ENCODE measurements at places on chromosomes 2 and 18.
A peak's percentile ranks its signal among the peaks of the same experiment; 100 is the strongest.

DNA sequence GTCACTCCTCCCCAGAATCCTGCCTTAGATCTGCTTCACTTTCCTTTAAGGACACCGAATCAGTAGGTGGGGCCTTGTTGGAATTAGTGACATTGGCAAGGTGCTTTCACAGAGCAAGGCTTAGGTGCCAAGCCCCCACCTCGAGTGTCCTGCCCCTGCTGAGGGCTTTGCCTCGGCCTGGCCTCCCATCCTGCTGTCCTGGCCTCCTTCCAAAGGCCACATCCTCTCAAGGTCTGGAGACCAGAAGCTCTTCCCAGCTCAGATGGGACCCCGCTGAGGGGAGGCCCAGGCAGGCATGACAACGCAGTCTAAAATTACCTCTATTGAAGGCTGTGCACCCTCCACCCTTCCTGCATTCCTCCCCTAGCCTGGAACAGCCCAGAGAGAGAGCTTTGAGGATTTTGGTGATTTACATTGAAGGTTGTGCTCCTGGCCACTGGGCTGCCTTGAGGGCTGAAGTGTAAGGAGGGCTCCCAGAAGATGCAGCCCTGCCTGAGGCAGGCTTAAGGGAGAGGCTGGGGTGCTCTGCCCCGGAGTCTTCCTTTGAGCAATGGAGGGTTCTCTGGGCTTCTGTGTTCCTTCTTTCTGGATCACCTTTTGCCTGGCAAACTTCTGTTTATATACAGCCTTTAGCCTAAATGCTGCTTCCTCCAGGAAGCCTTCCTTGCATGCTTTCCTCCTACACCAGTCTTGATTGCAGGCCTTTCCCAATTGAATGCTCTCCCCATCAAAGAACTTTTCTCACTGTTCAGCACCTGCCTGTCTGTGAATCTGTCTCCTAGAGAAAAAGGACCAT, 154.4 kb downstream of the DDX1 start:
- no peak for DNase-seq

DNA sequence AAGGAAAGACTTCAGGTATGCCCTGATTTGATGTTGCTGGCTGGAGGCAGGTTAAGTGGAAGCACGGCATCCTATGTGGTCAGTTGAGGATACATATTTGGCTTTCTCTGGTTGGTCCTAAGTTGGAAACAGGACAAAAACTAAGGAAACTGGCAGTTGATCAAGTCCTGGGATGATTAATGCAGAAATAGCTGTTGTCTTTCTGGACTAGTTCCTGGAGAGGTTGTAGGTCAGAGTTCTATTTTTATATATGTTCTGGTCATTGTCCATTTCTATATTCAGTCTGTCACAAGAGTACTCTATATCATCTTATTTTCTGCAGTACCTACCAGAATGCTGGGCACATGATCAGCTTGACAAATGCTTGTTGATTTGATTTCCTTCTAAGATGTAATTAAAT, 4.0 kb upstream of the SLC35F5 start:
- no peak for DNase-seq

DNA sequence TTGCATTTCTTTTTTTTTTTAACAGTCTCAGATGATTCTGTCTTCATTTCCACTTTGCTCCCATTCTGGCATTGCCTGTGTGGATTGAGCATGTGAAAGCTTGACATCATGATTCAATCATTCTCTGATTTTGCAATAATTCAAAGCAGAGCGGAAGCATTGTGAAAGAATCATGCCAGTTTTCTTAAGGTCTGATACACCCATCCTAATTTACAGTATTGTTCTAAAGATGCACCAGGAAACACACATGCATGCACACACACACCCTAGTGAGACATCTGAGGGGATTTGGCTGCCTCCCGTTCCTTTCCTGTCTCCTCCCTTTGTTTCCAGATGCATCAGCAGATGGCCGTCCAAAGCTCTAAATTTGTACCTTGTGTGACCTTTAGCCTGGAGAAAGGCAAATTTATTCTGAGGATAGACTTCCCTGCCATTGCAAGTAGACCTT, 97.3 kb downstream of the FMNL2 start:
- no peak for DNase-seq

DNA sequence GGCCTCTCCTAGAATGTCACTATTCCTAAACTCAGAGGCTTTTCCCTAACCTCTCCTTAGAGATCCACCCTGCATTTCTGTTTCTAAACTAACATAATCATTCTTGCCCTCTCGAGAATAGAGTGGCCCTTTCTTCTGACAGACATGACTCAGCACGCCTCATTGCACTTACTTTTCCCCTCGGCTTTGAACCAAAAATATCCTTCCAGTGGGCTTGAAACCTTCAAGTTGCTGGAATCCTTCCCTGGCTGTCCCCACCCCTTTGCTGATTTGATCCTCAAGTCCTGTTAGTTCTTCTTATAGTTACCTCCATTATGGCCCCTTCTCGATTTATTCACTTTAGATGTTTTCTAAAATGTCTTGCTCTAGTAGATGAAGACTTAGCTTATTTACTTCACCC, 158.0 kb downstream of the LTBP1 start:
- no peak for DNase-seq

DNA sequence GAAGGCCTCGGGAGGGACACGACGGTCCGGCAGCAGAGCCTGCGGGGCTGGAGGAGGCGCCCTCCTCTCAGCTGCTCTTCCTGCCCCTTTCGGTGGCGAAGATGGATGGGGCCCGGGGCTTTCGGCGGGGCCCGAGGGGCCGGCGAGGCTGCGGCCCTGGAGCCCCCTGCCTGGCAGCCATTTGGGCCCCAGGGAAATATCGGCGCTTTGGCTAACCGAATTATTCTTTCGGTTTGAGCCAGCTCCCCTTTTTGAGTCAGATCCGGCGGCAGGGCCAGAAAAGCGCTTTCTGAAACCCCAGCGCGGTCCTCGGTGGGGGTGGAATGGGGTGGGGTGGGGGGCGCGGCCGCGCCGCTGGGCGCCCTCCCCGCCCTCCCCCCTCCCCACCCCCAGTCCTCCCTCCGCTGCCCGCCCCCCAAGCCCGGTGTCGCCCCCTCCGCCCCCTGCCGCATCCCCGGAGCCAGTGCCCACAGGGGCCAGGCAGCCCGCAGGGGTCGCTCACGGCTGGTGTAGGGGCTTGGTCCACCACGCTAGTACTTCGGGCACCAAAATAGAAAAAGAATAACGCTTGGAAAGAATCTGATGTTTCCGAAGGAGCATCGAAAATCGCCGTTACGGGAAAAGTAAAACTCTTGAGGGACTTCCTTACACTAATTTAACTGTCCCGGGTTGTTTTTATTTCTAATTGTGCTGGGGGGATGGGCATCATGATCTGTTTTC, 9.1 kb upstream of the ARID5A start:
- peak; percentile 60 for DNase-seq

DNA sequence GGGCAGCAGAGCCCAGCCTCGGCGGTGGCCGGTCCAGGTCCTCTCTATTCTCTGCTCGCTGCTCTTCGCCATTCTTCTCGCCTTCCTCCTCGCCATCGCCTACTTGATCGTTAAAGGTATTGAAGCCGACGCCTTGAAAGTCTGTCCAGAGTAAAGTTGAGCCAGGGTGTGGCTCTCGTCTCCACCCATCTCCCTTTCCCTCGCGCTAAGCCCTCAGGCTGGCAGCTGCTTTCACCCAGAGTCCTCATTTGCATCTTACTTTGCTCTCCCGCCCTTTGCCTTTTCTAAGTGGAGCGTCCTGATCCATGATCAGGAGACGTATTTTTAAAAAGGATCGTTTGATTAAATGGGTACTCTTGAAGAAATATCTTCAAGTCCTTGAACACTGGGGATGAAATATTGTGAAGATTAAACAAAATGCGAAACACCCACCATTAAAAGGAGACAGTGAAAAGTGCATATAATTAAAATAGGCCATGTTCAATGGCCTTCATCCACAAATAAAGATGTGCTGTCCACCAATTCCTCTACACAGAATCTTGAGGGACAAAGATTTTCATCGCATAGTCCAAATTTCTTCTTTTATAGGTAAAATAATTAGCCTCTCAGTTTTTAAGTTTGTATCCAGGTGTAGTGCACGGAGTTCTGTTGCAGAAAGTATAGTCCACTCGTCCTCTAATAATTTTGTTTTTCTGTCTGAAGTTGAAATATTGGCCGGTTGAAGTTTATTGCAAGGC, 657 bp downstream of the ARL6IP6 start:
- DNase-seq = no peak

DNA sequence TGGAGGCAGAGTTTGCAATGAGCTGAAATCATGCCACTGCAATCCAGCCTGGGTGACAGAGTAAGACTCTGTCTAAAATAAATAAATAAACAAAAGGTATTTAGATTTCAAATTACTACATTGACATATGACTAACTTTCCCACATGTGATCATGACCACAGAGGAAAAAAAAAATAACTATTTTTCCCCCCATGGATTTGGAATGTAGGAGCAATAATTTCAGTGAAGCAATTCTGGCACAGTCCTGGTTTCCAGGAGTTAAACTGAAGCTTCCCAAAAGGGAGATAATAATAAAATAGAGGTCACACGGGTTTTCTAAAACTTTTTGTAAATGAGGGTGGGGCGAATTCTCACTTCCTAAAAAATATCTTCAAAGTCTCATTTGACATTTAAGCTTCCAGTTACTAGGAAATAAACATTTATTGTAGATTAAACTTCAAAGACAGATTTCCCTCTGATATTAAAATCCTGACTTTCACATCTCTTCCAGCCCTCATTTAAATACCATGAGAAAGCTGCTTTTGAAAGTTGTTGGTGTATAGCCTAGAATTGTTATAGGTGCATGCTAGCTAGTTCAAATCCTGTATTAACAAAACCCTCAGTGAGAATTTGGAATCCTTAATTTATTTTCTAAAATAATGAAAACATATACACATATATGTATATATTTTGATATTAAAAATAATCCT, 20.7 kb downstream of the SLC19A3 start:
- DNase-seq = no peak

- no peak for DNase-seq
Observed at GRCh38 chr2:239116456-239117246, 268.8 kb downstream of the TWIST2 start.

DNA sequence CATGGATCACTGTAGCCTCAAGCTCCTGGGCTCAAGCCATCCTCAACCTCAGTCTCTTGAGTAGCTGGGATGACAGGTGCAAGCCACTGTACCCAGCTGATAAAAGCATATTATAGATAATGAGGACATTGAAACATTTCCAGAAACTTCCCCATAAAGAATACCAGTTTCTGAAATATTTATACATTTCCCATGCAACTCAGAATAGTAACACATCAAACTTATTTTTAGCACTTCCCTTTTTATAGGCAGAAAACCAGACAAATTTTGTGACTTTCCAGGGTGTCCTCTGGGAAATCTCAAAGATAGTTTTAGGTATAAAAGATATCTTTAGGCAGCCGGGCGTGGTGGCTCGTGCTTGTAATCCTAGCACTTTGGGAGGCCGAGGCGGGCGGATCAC, 25.1 kb upstream of the DPYSL5 start:
- no peak for DNase-seq

DNA sequence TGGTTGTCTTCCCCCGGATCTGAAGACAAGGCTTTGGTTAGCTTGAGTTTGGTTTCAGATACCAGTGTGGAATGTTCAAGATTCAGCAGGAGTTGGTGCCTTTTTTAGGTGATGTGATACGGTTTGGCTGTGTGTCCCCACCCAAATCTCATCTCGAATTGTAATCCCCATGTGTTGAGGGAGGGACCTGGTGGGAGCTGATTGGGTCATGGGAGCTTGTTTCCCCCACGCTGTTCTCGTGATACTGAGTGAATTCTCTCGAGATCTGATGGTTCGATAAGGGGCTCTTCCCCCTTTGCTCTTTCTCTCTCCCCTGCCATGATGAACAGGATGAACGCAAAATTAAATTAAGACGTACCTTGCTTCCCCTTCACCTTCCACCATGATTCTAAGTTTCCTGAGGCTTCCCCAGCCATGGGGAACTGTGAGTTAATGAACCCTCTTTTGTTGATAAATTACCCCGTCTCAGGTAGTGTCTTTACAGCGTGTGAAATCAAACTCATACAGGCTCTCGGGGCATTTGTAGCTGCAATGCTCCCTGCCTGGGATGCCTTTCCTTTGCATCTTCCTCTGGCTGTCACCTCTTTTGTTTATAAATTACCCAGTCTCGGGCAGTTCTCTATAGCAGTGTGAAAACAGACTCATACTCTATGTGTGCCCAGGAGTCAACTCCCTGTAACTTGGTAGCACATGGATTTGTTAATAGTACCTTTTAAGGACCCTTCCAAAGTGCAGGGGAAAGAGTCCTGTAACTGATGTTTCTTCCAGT, 21.3 kb downstream of the PDCD1 start:
- no peak for DNase-seq

DNA sequence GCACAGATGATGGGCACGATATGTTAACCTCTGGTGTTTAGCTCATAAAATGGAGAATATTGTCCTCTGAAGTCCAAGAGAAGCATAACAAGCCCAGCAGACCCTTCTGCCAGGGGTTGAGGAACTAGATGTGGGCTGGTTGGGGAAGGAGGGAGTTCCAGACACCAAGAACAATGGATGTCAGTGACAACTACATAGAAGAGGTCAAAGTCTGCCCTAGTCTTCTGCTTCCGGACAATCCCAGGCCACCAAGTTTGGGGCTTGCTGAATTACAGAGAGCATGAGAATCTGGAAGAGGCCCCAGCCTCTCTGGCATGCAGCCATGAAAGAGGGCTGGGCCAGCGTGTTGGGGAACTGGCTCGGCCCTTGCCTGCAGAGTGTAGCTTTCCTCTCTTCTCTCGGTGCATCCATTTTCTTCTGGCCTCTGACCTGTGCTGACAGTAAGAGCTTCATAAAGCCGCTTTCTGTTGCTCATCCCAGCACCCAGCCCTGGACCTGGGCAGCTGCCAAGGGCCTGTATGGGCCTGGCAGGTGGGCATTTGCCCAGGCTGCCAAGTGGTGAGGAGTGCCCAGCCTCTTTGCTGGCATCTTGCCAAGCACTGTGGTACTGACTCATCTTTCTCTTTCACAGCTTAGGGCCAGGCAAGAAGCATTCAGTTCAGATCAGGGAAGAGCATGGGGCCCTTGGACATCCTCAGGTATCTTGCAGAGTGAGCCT, 14.6 kb upstream of the LAPTM4A start:
- DNase-seq = no peak

- DNase-seq = no peak
Observed at GRCh38 chr2:235514627-235515363, 21.0 kb downstream of the AGAP1 start.

DNA sequence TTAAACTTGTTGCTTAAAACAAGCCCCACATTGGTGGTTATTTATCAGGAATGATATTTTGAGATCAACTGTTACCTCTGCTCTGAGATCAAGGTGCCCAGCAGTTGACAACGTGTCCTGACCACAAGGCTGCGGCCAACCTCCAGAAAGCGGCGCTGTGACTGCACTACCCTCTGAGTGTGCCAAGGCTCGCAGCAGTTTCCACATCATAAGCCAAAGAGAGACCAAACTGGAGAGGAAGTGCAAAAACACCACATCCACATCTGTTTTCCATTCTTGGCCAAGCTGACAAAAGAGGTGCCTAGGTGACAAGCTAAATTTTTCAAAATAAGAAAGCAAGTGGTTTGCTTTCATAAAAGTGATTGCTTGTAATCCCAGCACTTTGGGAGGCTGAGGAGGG, 410.8 kb upstream of the POU3F3 start:
- DNase-seq = no peak

GRCh38 chr2:6645672-6646071, 220.0 kb downstream of the CMPK2 start:
- no peak for DNase-seq

GRCh38 chr18:44719519-44720060, 38.9 kb downstream of the SETBP1 start:
- DNase-seq = no peak

Data from activated T-helper 9 cell treated with anti-CD3 and anti-CD28 coated beads, Interleukin-2, amount 50 U/mL, for 16 hours (primary cell).